ENCODE measurements at places on chromosomes 2 and 18.

DNA sequence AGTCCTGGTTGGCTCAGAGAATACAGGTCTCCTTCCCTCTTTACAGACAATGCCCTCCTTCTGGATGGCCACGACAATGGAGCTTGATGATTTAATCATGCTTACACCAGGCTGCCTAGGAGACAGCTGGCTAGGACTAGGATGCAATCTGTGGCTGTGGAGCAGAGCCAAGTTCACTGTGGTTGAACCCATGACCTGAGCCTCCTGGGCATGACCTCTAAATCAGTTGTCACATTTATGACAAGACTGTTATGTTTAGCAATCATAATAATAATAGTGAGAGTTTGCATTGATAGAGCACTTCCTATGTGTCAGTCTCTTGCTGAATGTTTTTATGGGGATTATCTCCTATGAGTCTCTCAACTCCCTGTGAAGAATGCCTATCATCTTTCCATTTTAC lies 244.1 kb downstream of the ICOS start:
- DNase-seq, result no peak

GRCh38 chr2:95262896-95263542 lies 11.2 kb upstream of the PROM2 start:
- no peak for DNase-seq

DNA sequence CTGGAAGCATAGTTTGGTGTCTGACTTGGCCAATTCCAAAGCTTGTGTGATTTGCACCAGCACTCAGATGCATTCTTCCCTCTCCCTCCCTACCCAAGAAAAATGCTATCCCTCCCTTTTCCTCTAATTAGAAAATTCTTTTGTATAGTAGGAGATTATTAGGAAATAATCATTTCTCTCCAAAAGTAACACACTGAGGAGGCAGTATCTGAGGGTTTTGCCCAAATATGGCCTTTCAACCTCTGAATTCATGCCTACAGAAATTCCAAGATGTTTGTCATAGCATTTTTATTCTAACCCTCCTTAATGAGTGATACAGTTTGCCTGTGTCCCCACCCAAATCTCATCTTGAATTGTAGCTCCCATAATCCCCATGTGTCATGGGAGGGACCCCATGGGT lies 5.0 kb upstream of the TMEM18 start:
- DNase-seq, result no peak

DNA sequence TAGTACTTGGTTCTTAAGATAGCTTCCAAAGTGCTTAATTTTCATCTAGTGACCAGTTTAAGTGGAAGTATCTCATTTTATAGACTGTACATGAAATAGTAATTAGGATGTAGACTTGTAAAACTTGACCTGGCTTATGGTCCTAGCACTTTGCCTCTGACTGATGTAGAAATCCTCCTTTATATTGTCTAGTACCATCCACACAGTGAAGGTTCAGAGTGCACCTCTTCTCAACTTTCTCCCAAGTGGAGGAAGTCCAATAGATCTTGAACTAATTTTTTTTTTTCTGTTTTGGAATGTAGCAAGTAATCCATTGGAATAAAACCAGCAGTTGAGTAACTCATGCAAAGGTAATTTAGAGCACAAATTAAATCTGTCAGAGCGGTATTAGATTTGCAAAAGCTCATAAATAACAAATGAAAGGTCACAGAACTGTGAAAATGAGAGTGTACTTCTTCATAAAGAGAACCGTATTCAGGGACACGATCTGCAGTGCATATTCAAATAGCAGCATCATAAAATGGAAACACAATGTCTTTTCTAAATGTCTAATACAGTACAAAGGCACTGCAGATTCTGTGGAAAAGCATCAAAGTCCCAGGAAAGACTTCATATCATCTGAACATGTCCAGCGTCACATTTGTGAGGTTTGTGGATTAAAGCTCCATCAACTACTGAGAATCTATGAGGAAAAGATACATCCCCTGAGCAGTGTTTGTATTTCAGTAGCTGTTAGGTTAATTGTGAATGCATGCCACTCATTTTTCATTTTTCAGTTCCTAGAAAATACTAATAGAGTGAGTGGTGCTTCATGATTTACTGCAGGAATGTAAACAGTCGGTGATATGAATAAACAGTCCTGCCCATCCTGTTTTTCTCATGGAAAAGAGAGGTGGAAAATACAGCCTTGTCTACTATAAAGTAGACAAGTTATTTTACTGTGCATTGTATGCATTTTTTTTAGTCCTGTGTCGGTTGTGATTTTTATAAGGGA lies 100.7 kb downstream of the LYPD6 start:
- no peak for DNase-seq

GRCh38 chr18:77254711-77255405 lies 5.2 kb downstream of the GALR1 start:
- no peak for DNase-seq

- no peak for DNase-seq
These were observed 222.7 kb upstream of the PIK3C3 start for GRCh38 chr18:41732356-41732755.

GRCh38 chr2:11097854-11098387 lies 57.3 kb upstream of the SLC66A3 start:
- no peak for DNase-seq

- no peak for DNase-seq
These were observed 121.2 kb downstream of the ZNF521 start for GRCh38 chr18:25230658-25231326.

GRCh38 chr2:236600892-236601291 lies 31.3 kb downstream of the ACKR3 start:
- DNase-seq, result no peak

- DNase-seq, result no peak
These were observed 1544.2 kb upstream of the TMEFF2 start for GRCh38 chr2:193738892-193739291.

GRCh38 chr2:140918426-140918825 lies 1212.4 kb downstream of the LRP1B start:
- DNase-seq, result no peak

DNA sequence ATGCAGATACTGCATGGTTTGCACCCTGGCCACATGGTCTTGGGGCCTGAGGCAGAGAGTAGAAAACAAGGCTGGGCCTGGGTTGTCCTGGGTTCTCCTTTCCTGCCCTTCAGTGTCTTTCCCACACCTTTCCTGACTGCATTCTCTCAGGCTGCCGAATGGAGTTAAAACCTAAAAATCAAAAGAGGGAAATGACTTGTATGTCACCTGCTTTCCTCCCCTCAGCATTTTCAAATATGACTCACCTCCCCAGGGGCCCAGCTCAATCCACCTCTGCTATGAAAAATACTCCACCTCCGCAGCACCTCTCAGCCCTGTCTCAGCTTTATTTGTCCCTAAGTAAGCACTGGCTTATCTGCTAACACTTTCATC lies 457.8 kb upstream of the MEX3C start:
- no peak for DNase-seq

- DNase-seq, result no peak
These were observed 19.3 kb upstream of the COPS8 start for GRCh38 chr2:237066396-237066795.

DNA sequence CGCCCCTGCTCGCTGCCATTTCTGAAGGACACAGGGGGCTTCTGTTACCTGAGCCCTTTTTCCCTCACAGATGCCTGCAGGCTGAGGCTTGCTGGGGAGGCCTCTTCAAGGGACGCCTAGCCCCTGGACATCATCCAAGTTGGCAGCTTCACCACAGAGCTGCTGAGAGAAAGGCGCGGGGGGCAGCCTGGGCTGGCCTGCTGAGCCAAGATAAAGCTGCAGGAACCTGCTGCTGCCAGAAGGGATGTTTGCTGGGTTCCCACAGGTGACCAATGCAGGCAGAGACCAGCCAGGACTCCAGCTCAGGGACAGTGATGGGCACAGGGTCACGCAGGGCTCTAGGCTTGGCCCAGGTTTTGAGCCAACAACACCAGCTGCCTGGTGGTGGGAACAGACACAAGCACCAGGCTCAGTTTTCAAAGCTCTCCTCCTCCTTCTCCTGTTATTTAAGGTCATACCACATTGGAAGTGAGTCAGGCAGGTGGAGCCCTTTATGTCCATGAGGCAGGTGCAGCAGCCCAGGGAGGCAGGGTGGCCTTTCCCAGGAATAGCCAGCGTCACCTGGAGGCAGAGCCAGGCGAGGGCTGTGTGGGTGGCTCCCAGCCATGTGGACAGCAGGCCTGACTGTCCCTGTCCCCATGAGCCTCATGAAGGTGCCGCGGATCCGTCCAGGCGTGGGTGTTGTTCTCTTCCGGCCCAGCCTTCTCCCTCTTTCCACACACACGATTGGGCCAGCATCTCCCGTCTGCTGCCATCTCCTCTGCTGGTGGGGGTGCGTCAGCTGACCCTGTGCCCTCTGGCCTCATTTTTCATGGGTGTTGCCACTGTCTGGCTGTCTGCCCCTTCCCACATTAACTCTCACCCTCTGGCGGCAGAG lies 515.5 kb upstream of the MYT1L start:
- no peak for DNase-seq

- DNase-seq, result no peak
These were observed 130.4 kb upstream of the PELI1 start for GRCh38 chr2:64274399-64275173.

GRCh38 chr2:112714836-112715631 lies 5.8 kb upstream of the NT5DC4 start:
- no peak for DNase-seq

- no peak for DNase-seq
These were observed 18.2 kb downstream of the PFN4 start for GRCh38 chr2:24104906-24105305.

- DNase-seq, result no peak
These were observed 29.0 kb downstream of the LINC00305 start for GRCh38 chr18:64119916-64120315.

DNA sequence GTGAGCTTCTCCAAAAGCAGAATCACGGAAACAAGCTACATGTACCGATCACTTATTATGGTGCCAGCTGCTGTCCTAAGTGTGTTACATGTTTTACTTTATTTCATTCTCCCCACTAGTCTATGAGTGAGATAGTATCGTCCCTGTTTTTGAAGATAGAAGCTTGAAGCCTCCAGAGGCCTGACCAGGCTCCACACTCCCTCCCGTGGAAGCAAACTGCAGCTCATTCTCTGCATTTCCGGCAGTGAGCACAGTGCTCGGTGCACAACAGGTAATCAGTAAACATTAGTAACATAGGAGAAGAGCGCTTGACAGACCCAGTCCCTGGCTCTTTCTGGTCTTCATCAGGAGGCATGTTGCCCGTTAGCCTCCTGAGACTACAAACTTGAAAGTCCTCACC lies 72.9 kb downstream of the ZBTB7C start:
- no peak for DNase-seq

DNA sequence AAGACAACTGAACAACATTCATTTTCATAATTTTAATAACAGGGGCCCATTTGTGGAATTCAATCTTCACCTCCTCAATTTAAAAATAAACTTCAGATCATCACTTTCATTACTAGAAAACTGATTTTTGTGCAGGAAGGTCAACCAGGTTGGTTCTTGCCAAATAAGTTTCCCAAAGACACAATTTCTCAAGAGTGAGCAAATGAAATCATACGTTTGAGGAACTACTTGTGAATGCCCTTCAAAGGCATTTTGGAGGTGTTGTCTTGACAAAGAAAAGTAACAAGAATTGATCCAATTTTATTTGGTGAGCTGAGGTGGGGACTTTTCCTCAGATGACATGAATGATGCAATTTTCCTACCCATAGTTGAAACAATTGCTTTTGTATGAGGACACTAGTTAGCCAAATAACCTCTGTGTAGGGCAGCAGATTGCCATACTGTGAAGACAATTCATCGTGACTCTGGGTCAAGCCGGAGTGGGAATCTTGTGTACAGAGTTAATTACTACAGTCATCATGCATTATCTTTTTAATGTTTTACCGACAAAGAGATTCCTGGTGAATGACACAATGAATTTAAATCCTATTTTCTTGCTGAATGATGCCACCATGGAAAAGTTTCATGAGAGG lies 121.8 kb downstream of the TGFA start:
- DNase-seq, result no peak

DNA sequence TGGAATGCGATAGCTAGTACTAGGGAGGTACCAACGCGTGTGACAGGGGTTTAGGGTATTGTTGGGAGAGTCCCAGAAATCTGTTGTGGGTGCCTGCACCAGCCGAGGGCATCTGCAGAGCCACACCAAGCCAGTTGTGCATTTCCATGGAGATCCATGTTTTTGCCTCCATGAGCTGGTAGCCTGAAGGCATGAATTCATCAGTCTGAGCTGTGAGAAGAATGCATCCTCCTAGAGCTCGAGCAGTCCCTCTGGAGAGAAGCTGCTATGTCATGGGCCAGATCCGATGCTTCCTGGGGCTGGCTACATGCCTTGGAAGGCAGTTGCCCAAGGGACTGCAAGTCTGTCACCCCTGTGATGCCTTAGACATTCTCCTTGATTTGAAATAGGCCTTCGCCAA lies 57.9 kb downstream of the LIPG start:
- DNase-seq, result no peak

All from H7 (cell line).